ENCODE measurements at places on chromosomes 5 and 9.
A peak's percentile ranks its signal among the peaks of the same experiment; 100 is the strongest.

DNA sequence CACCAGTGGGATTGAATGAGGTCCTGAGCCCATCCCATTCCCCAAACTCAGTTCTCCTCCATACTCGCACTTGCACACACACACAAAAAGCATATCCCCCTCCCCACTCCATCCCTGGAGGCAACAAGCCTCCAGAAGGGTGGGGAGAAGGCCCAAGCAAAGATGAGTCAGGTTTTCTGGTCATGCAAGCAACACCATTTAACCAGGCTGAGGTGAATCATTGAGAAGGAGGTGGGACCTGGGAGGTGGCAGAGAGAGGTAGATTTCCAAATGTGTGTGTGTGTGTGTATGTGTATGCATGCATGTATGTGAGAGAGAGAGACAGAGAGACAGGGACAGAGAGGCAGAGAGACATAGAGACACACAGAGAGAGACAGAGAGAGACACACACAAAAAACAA, 185.2 kb upstream of the TRIM32 start:
- ATAC-seq = no peak

DNA sequence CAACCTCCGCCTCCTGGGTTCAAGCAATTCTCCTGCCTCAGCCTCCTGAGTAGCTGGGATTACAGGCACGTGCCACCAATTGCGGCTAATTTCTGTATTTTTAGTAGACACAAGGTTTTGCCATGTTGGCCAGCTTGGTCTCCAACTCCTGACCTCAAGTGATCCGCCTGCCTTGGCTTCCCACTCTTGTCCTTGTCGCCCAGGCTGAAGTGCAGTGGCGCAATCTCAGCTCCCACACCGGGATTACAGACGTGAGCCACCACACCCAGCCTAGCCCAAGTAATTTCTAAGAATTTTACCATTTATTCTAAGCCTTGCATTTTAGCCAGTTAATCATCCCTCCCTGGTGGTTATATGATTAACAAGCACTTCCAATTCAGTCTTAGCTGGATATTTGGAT, 11.0 kb downstream of the NAIP start:
- no peak for ATAC-seq

DNA sequence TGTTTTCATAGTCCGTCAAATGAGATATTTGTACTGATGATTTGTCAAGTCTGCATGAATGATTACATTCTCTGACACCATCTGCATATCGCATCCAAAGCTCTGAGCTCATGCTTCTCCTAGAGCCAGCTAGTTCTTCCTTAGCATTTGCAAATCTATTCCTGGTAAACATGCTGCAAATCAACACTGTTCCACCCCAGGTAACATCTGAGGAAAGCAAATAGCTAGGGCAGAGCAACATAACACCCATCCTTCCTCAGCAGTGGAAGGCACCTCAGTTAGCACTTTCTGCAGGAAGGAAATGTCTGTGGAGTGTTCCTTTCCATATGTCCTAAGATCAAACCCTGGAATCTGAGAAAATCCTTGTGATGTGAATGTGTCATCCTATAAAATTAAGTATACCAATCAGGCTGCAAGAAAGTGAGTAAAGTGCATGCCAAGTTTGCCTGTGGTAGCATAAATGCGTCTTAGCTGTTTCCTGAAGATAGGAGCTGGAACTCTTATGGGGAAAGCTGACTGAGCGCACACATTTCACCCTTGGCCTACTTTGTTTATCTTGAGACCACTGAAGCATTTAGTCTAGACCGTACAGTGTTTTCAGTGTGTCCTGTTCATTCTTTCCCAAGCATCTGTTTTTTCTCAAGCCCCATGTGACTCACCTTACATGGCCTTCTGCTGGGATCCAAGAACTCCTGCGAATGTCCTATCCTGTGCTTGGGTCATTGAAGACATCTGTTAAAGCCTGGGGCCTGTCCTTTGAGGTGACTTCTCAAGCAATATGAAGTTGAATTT, 50.9 kb upstream of the STARD4 start:
- ATAC-seq = peak; percentile 50

GRCh38 chr9:94899464-94900221, 173.1 kb downstream of the AOPEP start:
- no peak for ATAC-seq

GRCh38 chr5:179405426-179406030, 60.3 kb upstream of the ADAMTS2 start:
- no peak for ATAC-seq

DNA sequence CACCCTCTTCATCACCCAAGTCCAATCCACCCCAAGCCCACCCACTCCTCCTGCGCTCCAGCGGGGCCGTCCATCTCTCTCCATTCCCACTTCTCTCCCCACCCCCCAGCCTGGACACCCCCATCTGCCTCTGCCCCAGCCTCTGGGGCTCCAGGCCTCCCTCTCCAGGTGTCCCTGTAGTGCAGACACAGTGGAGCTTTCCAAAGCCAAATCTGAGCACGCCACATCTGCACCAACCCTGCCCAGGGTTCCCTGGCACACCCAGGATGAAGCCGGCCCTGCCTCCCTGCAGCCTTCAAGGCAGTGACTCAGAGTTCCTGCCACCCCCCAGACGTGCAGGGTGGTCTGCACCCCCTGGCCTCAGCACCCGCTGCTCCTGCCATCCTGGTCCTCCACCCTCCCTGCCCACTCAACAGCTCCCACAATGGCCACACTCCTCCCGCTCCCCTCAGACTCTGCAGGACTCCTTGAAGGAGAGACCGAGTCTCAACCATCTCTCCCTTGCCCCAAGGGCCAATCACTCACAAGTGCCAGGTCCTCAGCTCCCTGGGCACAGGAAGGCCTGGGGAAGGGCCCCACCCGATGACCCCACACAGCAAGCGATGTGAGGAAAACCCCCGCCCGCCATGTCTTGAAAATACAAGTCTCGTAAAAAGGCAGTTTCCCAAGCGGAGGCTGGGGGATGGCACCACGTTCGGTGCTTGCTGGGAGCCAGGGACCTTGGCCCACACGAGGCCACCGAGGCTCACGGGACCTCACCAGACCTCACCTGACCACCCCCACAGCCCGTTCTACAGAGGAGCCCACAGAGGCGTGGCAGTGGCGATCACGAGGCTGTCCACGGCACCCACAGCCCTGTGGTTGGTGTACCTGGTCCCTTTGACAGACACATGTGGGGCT, 22.2 kb downstream of the VAV2 start:
- no peak for ATAC-seq

DNA sequence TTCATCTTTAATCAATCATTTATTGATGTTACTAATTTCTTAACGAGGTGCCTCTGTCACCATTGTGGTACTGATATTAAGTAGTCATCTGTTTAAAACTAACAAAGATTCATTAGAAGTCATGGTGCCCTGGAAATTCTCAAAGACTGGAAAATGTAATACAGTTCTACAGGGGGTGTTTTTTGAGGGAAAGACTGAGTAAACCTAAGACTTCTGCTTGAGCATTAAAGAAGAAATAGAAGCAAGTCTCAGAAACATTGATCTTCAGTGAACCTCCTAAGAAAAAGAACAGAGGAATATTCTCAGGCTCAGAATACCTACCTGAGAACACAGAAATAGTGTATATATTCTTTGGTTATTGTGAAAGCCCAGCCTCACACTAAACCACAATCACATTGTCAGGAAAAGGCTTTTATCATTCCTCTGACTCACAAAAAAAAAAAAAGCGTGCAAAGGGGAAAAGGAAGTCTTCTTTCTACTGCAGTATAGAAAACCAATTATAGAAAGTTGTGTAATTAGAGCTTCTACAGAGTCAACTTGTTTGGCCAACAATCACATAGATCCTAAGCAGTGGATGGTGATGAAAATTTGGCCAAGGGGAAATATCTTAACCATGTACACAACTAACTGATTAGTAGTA, 60.8 kb downstream of the HINT1 start:
- ATAC-seq = no peak

DNA sequence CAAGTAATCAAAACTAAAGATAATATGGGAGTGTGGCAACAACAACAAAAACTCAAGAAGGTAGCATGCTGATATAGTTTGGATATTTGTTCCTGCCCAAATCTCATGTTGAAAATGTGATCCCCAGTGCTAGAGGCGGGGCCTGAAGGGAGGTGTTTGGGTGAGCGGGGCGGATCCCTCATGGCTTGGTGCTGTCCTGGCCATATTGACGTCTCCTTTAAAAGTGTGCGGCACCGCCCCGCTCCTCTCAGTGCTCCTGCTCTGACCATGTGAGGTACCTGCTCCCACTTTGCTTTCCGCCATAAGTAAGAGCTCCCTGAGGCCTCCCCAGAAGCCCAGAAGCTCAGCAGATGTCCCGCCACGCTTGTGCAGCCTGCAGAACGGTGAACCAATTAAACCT, 25.6 kb downstream of the MED27 start:
- ATAC-seq = no peak

- ATAC-seq = no peak
Observed at GRCh38 chr5:160083501-160083900, 35.7 kb downstream of the PWWP2A start.

DNA sequence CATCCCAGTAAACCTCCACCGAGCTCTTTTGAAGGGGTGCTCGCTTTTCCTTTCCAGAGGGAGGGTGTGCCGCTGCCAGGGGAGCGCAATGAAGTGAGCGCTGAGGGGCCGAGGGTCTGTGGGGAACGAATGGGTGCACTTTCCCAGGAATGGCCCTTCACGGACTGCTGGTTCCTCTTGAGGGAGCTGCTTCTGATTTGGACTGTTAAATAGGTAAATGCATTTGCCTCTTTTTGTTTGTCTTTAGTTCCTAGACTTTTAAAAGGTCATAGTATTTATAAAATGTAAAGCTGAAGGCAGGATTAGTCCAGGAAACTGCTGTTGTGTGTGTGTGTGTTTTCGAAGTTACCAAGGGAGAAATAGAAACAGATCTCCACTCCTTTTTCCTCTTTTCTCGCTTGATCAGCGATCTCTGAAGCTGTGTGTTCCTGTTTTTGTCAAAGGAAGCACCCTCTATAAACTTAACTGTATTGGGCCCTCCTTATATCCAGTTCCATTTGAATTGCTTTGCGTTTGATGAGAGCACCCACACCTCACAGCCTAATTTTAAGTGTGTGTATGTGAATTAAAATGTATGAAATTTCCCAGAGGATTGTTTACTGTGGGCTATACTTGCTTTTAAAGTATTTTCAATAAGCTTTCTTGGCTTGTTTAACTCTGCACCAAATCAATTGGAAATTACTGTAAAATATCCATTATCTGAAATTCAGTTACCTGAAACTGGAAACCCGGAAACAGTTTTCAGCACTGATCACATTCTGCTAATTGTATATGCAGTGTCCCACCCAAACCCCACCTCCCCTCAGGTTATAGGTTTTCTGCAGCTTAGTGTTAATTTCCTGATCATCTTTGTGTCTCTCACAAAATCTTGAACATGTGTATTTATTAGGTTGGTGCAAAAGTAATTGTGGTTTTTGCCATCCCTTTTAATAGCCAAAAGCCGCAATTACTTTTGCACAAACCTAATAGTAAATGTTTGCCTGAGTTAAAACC, 966 bp downstream of the SNX2 start:
- no peak for ATAC-seq

- no peak for ATAC-seq
Observed at GRCh38 chr9:90858457-90858901, 56.9 kb downstream of the SYK start.

Measured in gastroesophageal sphincter (tissue), 4 donors.